ENCODE measurements at places on chromosomes 1 and 21. TPM values are rescaled to one million over a fixed set of nuclear protein-coding genes. Genes with fewer than 3 reads are reported as not detected.

Gene LMX1A
- 3.7 TPM for total RNA-seq

Gene LAD1
- 0.23 TPM for total RNA-seq

Gene ETS2
- 24.0 TPM for total RNA-seq

Gene MEX3A
- 33.4 TPM for total RNA-seq

Gene IL12RB2
- 3.5 TPM for total RNA-seq

Gene RNF19B
- total RNA-seq: 41.3 TPM

Gene RXRG
- 70.8 TPM for total RNA-seq

Gene C8B
- not detected for total RNA-seq

Gene LRRC8D
- total RNA-seq: 43.6 TPM

Gene OXCT2
- 0.46 TPM for total RNA-seq

Gene PLCH2
- 16.1 TPM for total RNA-seq

Gene HSPB7
- total RNA-seq: 0.23 TPM

Gene KCNT2
- total RNA-seq: 32.8 TPM

Gene ATP6V1G3
- total RNA-seq: not detected

Gene VSIG8
- total RNA-seq: not detected

Gene SLC9C2
- 4.8 TPM for total RNA-seq

Gene ARMH1
- 5.8 TPM for total RNA-seq

Gene BACE2
- total RNA-seq: 6.5 TPM

Gene FMO4
- total RNA-seq: 0.46 TPM

Gene SH2D2A
- not detected for total RNA-seq

Gene NPR1
- 0.46 TPM for total RNA-seq

Gene KRTAP21-2
- not detected for total RNA-seq

Gene FYB2
- total RNA-seq: 3.9 TPM

Gene EVA1B
- 3.5 TPM for total RNA-seq

Gene RGS1
- 26.1 TPM for total RNA-seq

Gene WASF2
- total RNA-seq: 8.5 TPM

Gene NCMAP
- total RNA-seq: 1.4 TPM

Gene PDIK1L
- total RNA-seq: 59.1 TPM

Gene PLD5
- 6.0 TPM for total RNA-seq

Gene OPRD1
- total RNA-seq: 2.8 TPM

Gene SLFNL1
- 0.92 TPM for total RNA-seq

Gene DONSON
- total RNA-seq: 33.2 TPM

Gene RNU1-2
- total RNA-seq: under 0.01 TPM

Gene SELENON
- 15.9 TPM for total RNA-seq

Gene YY1AP1
- total RNA-seq: 496 TPM

Gene TLCD4
- 20.5 TPM for total RNA-seq

Gene DMRTA2
- total RNA-seq: 0.92 TPM

Gene GJA5
- 2.3 TPM for total RNA-seq

Gene DNAI4
- total RNA-seq: 81.0 TPM

Gene OR2AK2
- 2.1 TPM for total RNA-seq

Gene AKR7A3
- total RNA-seq: 2.1 TPM

Gene APCS
- not detected for total RNA-seq

Gene PTGER3
- 22.1 TPM for total RNA-seq

Gene GART
- 72.9 TPM for total RNA-seq

Gene CADM3
- total RNA-seq: 134 TPM

Gene S100A5
- total RNA-seq: not detected

Gene SLC19A2
- 15.0 TPM for total RNA-seq

Gene MNDA
- 7.4 TPM for total RNA-seq

Gene KCNE1
- 0.46 TPM for total RNA-seq

Gene C1orf74
- total RNA-seq: 3.7 TPM

Gene GIPC2
- 0.46 TPM for total RNA-seq

Gene SF3B4
- total RNA-seq: 10.4 TPM

Gene ELAPOR1
- 13.6 TPM for total RNA-seq

Gene PIK3R3
- 87.0 TPM for total RNA-seq

Gene CEP104
- 24.9 TPM for total RNA-seq

Gene SYTL1
- total RNA-seq: 0.46 TPM

Gene PCNT
- total RNA-seq: 21.0 TPM

Gene PEF1
- 48.0 TPM for total RNA-seq

Gene CNKSR1
- total RNA-seq: 1.4 TPM

Gene MTMR11
- total RNA-seq: 6.2 TPM
